ENCODE measurements at places on chromosomes 3 and 15. TPM values are rescaled to one million over a fixed set of nuclear protein-coding genes. Genes with fewer than 3 reads are reported as not detected.

Gene FURIN
- polyA plus RNA-seq, result 84.6 TPM

Gene LOXL1
- polyA plus RNA-seq, result 136 TPM

Gene MNS1
- 1.1 TPM for polyA plus RNA-seq

Gene ROPN1
- not detected for polyA plus RNA-seq

Gene CEP97
- polyA plus RNA-seq, result 2.4 TPM

Gene CSK
- 19.1 TPM for polyA plus RNA-seq

Gene SPCS1
- 219 TPM for polyA plus RNA-seq

Gene POTEB2
- not detected for polyA plus RNA-seq

Gene ACTRT3
- 6.9 TPM for polyA plus RNA-seq

Gene DLL4
- polyA plus RNA-seq, result 1.1 TPM

Gene MYL3
- 9.7 TPM for polyA plus RNA-seq
